ENCODE measurements at places on chromosomes 16 and 17. TPM values are rescaled to one million over a fixed set of nuclear protein-coding genes. Genes with fewer than 3 reads are reported as not detected.

DNA sequence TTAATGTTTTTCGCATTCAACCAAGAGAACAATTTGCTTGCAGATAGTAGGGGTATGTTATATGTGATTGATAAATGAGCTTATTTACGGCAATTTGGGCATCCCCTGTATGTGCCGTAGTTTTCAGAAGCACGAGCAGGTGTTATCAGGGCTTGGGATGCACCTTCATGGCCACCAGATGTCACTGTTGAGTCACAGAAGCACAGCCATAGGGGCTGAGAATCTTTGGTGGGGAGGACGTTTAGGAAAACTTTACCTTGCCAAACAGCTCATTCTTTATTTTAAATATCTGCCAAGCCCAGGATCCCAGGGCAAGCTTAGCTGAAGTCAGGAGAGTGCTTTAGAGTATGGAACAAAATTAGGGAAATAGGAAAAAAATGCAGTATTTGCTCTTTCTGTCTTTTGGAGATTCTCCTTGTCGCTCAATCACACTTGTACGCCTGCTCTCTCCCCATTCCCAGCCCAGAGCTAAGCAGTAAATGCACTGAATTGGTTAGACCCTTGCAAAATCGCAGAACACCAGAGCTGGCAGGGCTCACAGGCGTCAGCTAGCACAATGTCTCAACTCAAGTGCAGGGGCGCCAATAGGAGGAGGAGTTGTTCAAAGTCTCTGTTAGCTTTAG, 93.6 kb upstream of the MPHOSPH6 start:
- peak; percentile 80 for DNase-seq

Gene RAB40C
- 21.3 TPM for total RNA-seq

Gene FOXJ1
- total RNA-seq = 22.2 TPM

DNA sequence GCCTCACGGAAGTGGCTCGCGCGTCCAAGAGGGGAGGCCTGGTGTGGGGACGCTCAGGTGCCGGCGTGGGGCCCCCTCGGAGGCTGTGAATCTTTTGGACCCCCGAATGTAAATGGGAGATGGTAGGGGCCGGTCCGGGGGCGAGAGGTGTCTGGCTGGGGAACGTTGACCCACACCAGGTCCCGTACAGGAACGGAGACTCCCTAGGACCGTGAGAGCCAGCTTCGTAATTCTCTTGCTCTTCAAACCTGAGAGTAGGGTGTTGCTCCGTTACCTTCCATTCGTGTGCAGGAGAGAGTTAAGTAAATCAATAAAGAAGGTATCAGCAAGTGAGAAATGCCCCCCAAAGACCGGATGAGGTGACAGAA, 481 bp downstream of the LYRM1 start:
- no peak for DNase-seq

Gene GPR142
- 0.47 TPM for total RNA-seq

DNA sequence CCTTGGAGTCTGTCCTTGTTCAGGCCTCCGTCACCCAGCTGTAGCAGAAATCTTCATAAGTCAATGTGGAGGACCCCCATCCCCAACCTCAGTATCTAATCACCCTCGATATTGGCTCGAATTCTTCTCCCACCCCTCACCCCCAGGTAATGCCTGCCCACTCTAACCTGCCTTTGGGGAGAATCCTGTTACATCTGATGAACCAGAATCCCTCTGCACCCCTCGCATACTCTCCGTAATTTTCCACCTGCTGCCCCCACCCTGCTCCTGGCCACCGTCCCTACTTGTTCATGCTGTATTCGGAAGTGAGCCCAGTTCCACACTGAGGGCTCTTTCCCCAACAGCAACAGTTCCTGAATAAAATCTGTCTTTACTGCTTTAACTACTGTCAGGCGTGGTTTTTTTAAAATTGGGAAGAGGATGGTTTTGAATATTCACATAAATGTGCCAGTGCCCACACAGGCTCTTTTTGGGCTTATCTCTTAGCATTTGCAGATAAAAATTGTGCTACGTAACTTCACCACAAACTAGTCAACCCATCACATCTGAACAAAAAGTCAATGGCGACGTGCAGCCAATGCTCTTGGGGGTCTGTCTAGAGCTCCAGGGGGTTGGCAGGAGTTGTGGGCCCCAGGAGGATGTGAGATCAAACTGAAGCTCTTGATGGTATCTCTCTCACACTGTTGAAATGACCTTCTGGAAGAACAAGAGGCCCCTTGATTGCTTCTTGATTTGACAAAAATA, 73.7 kb downstream of the NETO2 start:
- no peak for DNase-seq

Gene OR3A2
- not detected for total RNA-seq

Gene ITGAL
- not detected for total RNA-seq

DNA sequence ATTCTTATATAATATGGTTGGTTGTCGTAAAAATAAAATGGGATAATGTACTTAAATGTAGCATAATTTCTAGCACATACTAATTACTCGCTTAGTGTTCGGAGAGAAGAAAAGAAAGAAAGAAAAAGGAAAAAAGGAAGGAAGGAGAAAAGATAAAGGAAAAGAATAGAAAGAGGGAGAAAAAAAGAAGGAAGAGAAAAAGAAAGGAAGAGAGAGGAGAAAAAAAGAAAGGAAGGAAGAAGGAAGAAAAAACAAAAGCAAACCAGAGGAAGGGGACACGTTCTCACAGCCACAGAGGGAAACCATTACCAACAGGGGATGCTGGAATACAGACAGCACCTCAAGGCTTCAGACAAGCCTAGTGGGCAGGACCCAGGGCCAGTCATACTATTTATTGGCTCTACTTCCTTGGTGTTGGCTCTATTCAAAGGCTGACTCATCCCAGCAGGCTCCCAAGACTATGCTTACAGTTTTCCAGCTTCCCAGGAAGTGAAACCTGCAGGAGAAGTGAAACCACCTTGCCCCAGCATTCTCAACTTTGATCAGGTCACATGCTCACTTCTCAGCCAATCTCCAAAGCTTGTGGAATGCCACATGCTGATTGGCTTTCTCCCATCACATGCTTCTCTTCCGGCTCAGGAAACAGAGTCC, 273.5 kb upstream of the IRX5 start:
- DNase-seq = peak; percentile 70

Gene USH1G
- 0.13 TPM for total RNA-seq

DNA sequence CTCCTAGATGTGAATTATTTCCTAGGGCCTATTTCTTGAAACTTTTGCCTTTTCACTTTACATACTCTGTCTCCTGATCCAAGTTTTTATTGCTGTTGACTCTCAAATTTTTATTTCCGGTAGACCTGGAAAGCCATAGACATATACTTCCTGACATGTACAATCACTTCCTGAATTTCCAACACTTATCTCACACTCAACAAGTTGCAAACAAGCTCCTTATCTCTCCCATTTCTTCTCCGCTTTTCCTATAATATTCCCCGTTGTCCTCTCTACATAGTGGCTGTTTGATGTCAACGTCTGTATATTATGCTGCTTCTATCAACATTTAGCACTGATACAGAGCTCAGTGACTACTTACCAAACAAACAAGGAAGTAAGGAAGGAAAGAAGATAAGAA, 59.3 kb downstream of the IKZF3 start:
- DNase-seq = no peak

GRCh38 chr16:52597073-52597771, 50.3 kb upstream of the TOX3 start:
- no peak for DNase-seq

- DNase-seq = no peak
Observed at GRCh38 chr17:32584792-32585191, 98.0 kb downstream of the CDK5R1 start.

DNA sequence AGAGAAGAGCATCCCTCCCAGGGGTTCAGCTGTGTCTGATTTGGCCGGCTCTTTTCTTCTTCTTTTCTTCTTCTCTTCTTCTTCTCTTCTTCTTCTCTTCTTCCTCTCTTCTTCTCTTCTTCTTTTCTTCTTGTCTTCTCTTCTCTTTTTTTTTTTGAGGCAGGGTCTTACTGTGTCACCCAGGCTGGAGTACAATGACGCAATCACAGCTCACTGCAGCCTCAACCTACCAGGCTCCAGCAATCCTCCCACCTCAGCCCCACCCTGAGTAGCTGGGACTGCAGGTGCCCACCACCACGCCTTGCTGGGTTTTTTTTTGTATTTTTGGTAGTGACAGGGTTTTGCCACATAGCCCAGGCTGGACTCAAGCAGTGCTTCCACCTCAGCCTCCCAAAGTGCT, 266.0 kb downstream of the SNX29 start:
- no peak for DNase-seq

GRCh38 chr16:69855592-69855991, 93.5 kb downstream of the WWP2 start:
- DNase-seq = no peak

DNA sequence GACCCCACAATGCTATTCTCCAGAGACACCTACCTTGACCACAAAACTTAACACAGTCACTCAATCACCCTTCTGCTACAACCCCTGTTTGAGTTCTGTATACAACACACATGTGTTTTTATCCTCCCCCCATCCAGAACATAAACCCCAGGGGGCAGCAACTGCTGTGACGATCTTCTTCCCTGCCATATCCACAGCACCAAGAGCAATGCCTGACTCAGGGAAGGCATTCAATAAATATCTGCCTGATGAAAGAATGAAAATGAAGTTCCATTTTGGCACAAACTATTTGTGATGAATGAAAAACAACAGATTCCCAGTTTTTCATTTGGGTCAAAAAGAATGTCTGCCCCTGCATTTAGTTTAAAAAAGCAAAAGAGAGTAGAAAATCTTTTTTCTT, 27.0 kb downstream of the ASIC2 start:
- DNase-seq = no peak

DNA sequence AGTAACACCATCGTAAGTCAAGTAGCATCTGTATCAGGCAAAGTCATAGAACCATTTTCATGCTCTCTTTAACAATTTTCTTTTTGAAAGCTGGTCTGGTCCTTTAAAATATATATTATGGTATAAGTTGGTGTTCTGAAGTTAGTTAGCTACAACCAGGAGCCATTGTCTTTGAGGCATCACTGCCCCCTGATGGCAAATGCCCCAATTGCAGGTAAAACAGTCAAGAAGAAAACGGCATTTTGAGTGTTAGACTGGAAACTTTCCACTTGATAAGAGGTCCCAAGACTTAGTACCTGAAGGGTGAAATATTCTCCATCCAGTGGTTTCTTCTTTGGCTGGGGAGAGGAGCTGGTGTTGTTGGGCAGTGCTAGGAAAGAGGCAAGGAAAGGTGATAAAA, 14.1 kb downstream of the TP53 start:
- DNase-seq = peak; percentile 93

DNA sequence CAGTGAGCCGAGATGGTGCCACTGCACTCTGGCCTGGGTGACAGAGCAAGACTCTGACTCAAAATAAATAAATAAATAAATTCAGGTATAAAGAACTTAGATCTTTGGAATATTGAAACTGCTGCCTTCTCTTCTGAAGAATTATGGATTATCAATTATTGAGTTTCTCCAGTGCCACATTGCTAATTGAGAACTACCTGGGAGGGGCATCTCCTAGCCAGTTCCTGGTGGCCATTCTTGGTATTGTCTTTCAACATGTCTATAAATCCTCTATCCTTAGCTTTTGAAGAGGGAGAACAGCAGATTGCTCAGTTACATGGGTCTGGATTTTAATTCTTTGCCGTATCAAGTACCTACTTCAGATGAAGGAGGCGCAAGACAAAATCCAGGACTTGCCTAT, 29.2 kb downstream of the CALCOCO2 start:
- no peak for DNase-seq

DNA sequence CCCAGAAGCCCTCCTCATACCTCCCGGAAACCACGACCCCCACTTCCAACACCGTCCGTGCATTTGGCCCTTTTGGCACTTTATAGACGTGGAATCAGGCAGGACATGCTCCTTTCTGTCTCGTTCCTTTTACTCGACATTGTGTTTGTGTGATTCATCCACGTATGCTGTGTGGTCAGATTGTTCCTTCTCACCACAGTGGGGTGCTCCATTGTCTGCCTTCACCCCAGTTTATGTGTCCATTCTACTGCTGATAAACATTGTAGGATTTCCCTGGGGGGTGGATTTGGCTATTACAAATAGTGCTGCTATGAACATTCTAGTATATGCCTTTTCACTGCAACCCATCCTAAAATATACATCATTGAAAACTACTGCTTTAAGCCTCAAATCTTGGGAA, 28.9 kb upstream of the RPH3AL start:
- DNase-seq = no peak

DNA sequence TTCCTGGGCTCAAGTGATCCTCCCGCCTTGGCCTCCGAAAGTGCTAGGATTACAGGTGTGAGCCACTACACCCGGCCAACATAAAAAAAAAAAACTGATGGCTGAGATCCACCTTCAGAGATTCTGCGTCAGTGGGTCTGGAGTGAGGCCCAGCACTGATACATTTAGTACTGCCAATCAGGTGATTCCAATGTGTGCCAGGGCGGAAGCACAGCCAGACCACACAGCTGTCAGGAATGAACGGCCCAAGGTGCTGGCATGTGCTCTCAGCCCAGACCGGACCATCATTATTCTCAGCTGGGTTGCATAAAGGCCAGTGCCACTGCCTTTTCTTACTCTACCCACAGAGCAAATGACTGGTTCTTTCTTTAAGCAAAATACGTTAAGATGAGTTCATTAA, 1.2 kb upstream of the BCO1 start:
- no peak for DNase-seq

DNA sequence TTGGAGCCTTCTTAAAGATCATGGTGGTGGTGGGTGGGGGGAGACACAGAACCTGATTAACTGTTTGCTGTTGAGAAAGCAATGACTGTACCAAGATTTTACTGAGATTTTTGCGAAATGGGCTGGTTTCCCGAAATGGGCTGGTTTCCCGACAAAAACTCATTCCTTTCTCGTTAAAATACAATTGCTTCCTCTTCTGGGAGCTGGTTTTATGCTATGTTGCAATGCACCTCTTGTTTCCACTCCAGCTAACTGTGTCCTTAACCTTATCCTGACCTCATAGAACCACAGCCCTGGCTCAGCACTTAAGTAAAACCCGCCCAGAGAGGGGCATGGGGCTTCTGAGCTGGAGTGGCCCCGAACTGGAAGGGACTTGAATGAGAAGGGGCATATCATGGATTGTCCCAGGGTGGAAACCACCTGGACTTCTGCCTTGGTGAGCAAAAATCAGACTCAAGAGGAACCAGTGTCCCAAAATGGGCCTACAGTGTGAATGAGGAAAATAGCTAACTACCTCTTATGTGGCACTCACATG, 20.9 kb downstream of the FAM20A start:
- DNase-seq = peak; percentile 38

DNA sequence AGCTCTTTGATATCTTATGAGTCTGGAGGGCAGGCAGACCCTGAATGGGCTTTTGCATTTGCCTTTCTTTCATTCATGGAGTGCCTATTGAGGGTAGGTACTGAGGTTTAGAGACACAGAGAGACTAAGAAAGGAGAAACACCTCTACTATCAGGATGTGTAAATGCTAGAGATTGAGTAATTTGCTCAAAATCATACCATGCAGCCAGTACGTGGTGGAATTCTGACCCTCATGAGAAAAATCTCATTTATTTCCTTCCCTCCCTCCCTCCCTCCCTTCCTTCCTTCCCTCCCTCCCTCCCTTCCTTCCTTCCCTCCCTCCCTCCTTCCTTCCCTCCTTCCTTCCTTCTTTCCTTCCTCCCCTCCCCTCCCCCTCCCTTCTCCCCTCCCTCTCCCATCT, 18.4 kb upstream of the NFATC3 start:
- DNase-seq = peak; percentile 4

GRCh38 chr17:7083592-7083991, 3.5 kb upstream of the CLEC10A start:
- peak; percentile 24 for DNase-seq

Gene APRT
- total RNA-seq = 219 TPM
